ENCODE measurements at places on chromosomes 2 and 18.

GRCh38 chr2:64135421-64135820 lies 8.8 kb downstream of the PELI1 start:
- DNase-seq, result no peak

GRCh38 chr2:43267381-43267780 lies 41.0 kb upstream of the ZFP36L2 start:
- no peak for DNase-seq

- no peak for DNase-seq
These were observed 8.4 kb upstream of the PER2 start for GRCh38 chr2:238296638-238297457.

DNA sequence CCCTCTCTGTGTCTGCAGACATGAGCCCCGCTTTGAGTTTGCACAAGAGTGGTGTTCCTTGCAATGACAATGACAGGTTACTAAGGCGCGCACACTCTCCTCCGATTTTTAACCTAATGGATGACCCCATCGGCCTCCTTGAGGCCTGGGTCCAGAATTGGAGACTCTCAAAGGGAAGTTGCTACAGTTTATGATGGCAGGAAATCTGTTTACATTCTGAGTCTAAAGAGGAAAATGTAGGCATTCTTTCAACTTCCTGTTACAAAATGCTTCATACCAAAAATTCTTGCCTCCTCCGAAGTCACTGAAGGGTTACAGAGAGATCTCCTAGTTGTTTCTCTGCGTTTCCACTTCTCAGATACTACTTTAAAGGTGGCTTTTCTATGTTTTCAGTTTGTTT lies 225.3 kb upstream of the AGAP1 start:
- DNase-seq, result no peak

- no peak for DNase-seq
These were observed 13.7 kb upstream of the SAP130 start for GRCh38 chr2:128041561-128041960.

DNA sequence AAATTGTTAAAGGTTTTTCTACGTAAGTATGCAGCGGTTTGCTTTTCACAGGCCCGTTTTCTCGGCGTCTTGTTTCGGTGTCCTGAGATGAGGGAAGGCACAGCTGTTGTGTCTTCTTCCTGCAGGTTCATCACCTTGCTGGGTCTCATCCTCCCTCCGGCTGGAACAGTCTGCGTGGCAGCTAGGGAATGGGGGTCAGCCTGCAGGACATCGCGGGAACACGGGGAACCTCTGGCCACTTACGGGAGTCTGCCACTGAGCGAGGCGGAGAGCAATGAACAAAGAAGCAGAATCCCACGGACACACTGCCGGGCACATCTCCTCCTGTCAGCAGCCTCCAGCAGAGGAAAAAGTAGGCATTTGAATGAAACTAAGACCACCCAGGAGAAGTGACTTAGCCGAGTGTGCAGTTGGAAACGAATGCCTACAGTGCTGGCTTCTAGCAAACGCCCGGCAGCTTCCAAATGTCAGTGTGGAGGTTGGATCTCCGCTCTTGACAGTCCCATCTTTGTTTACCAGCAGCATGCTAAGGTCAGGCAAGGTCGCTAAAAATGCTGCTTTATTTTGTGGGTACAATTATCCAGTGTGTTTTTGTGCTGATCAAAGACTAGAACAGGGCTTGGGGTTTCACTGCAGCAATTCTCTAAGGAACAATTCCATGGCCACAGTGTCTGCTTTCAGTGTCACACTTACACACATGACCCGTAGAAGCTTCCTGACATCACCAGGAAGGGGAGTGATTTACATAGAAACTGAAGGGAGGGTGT lies 109.8 kb upstream of the SEC11C start:
- DNase-seq, result no peak

DNA sequence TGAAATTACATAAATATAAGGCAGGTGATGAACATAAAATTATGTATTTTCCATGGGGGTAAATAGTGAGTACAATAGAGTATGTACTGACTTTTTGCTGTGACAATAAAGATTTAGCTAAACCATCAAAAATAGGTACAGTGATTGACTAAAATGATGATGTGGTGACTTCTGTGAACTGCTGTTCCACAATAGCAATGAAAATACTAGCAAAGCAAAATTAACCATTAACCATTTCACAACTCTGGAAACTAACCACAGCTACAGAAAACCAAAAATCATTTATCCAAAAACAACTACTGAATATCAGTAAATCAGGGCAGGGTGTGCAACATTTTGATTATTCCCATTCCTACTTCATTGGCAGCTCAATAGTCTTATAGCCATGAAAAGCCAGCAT lies 161.4 kb upstream of the GYPC start:
- DNase-seq, result no peak

- DNase-seq, result no peak
These were observed 6.8 kb downstream of the ESPNL start for GRCh38 chr2:238106698-238107524.

DNA sequence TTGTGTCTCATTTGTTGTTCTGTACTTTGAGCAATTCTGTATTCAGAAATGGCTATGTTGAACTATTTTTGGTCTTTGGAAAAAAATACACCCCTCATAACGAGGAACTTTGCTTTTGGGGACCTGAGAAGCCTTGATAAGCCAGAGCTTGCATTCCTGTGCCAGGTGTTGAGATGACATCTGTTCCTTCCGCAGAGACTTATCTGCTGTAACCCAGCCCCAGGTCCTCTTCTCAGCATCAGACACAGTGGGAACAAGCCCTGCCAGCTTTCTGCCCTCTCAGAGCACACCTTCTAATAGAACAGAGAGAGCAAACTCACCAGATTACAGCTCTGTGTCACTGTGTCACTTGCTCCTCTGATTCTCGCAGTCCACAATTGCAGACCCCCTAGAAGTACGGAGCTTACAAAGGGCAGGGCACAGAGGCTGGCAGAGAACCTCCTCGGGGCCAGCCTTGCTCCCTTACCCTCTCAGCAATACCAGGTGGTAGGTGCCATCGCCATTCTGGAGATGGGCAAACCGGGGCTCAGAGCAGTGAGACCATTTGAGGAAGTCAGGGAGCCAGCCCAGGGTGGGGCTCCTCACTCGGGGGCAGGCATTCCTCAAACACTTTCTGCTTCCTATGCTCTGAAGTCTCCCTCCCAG lies 97.4 kb downstream of the DDX1 start:
- DNase-seq, result no peak

- no peak for DNase-seq
These were observed 120.6 kb downstream of the PTRHD1 start for GRCh38 chr2:24672589-24672988.

DNA sequence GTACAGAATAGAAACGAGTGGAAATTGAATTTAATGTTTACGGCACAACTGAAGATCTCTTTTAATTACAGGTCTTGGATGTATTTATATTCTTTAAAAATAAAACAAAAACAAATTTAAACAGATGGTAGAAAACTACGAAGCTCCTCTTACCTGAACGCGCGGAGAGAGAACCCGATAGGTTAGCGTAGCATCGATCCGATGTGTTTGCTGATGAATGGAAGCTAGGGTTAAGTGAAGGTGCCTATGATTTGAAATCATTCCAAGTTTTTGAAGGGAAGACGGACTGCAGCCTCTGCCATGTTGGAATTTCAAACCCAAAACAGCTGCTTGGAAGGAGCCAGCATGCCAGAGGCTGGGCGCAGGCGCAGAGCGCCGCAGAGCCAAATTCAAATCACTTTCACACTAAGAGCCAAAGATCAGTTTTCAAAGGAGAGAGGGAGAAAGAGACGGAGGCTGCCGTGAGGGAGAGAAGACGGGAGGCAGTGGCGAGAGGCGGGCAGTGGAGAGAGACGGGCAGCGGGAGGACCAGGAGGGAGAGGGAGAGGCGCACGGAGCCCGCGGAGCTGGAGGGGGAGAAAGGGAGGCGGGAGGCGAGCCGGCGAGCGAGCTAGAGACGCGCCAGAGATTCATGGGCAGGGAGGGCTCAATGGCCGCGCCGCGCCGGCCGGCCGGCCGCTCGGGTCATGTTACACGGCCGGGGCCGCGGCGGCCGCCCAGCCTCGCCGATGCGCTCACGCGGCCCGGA lies at the start of gene FIGN:
FIGN (minus strand) TSS at position 324 of the 748 bp plus-strand sequence. CDS start 1,081 bp downstream, outside the sequence.
- DNase-seq, result no peak

DNA sequence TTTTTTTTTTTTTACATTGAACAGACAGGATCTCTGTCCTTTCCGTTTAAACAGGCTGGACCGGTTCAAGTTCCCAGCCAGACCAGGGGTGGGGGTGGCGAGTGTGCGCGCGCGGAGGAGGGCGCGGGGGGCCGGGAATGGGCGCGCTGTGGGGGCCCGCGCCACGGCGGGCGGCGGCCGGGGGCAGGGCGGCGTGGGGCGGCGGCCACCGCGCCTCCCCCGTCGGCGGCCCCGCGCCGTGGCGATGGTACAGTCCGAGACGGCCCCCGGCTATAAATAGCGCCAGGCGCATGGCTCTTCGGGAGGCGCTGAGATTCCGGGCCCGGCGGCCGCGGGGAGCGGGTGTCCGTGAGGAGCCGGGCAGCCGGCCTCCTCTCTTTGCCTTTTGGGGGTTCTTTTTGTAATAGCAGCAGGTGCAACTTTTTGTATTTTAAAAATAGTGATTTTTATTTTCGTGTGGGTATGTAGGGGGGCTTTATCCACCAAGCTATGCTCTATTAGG lies 430 bp upstream of the CELF4 start:
- no peak for DNase-seq

- DNase-seq, result no peak
These were observed 71.3 kb upstream of the ACKR3 start for GRCh38 chr2:236498369-236498768.

DNA sequence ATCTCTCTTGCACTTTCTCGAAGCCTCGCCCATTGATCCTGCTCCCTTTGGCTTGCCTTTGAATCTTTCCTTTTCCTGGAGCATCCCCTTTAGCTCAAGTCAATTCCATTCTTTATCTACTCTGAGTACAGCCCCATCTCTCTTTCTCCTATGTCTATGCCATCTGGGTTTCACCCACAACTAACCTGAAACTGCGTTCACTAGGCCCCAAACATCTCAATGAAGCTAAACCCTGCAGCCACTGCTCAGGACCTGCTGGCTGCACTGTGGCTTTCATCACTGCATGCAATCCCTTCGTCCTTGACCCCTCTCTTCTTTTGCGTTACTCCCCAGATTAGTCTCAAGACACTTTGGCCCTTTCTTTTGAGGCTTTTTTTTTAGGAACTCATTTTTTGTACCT lies 81.6 kb upstream of the CYRIA start:
- DNase-seq, result no peak

DNA sequence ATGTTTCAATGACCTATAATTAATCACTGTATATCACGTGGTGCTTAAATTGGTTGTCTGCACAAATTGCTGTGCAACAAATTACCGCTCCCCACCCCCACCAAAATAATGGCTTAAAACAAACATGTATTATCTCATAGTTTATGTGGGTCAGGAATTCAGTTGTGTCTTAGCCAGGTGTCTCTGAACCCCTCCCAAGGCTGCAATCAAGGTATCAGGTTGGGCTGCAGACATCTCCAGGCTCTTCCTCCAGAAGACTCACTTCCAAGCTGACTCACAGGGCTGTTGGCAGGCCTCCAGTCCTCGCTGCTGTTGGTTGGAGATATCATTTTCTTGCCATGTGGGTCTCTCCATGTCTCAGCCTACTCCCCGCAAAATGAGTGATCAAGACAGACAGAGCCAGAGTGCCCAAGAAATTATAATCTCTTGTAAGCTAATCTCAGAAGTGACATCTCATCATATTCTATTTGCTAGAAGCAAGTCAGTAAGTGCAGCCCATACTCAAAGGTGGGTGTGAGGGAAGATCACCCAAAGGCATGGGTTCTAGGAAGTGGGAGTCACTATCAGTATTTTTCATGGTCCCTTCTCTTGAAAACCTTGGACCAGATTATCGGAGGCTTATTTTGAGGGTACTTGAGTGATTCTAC lies 38.4 kb downstream of the SPC25 start:
- DNase-seq, result no peak

DNA sequence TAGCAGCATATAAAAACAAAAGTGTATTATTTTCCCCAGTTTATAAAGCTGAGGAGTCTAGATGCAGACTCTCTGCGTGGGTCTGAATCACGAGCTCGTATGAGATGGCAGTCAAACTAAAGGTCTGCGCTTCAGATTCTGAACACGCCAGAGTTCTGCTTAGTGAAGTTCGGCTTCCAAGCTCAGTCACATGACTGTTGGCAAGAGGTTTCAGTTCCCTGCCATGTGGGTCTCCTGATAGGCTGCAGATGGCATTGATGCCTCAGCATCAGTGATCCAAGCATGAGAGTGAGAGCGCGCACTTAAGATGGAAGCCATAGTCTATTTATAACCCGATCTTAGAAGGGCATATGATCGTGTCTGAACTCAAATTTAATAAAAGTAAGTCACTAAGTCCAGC lies 242.8 kb upstream of the DOK6 start:
- no peak for DNase-seq

GRCh38 chr2:6927753-6928152 lies 10.5 kb downstream of the RNF144A start:
- no peak for DNase-seq

- no peak for DNase-seq
These were observed 219.3 kb downstream of the PIEZO2 start for GRCh38 chr18:10930076-10930475.

DNA sequence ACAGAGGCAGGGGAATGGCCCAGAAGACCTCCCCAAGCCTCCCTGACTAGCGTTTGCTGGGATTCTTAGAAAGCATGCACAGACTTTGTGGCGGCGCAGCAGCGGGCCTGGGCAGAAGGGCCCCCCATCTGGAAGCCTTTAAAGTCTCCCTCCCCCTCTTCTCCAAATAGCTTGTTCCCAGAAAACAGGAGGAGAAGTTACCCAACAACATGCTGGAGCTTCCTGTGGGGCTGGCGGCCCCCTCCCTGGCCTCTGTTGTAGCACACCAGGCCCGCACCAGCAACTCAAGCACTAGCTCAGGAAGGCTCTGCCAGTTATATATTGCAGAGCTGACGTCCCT lies 334.8 kb downstream of the DYSF start:
- no peak for DNase-seq

DNA sequence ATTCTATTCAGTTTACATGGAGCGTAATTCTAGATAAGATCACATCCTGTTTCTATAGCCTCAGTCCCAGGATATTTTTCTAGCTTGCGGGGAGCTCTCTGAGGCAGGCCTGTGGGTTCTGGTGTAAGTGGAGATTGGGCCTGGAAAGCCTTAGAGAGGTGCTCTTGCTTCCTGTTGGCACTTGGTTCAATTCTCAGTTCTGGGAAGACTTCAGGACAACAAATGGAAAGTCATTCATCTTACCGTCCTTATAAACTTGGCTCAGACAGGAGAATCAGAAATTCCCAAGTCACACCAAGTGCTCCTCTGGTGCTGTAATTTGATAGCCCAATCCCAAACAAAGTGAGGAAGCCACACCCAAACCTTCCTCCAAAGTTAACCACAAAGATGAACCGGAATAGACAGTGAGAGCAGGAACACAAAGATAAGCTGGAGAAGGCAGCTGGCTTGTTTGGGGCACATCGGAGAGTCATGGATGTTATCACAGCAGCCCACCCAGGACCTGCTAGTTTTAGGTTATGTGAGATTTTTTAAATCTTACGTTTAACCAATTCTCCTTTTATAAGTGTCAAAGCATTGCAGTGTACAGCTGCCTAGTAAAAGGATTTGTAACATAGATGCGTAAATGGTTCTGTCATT lies 144.3 kb upstream of the MAP3K20 start:
- no peak for DNase-seq

GRCh38 chr2:149063177-149063576 lies 24.7 kb downstream of the LYPD6B start:
- DNase-seq, result no peak

- DNase-seq, result no peak
These were observed 516.3 kb downstream of the NRXN1 start for GRCh38 chr2:50515638-50516037.

- DNase-seq, result no peak
These were observed 794.8 kb downstream of the SATB2 start for GRCh38 chr2:198662905-198663304.
